ENCODE measurements at places on chromosomes 4 and X. TPM values are rescaled to one million over a fixed set of nuclear protein-coding genes. Genes with fewer than 3 reads are reported as not detected.

DNA sequence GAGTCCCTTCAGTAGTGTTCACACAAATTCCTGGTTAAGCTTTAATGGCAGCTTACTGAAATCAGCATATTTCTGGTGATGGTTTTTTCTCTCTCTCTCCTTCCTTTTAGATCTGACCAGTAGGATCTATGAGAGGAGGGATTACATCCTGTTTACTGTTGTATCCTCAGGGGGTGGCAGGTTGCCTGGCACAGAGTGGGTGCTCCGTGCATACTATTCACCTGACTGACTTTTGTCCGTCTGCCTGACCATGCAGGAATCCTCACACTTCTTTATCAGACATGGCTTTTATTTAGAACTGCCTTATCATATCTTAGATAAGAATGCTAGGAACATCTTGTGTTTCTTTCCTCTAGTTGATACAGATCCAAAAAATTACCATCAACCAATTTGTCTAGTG lies 29.6 kb downstream of the MCUB start:
- no peak for DNase-seq

DNA sequence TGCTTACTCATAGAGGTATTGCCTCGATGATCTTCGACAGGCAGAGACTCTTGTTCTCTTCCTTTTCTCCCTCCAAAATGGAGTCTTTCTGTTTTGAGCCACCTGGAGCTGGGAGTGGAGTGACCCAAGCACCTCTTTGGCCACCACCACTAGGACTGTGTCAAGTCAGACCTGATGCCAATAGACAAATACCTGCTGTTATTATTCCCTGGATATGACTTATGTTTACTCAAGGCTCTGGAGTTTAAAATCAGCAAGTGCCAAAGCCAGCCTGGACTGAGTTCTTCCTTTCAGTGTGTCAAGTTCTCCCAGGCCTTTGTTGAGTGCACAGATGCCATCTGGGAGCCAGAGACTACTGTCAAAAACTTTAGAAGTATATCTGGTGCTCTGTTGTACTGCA lies 130.2 kb upstream of the SLC6A14 start:
- no peak for DNase-seq

RNF150 gene
- 69.2 TPM for total RNA-seq

DNA sequence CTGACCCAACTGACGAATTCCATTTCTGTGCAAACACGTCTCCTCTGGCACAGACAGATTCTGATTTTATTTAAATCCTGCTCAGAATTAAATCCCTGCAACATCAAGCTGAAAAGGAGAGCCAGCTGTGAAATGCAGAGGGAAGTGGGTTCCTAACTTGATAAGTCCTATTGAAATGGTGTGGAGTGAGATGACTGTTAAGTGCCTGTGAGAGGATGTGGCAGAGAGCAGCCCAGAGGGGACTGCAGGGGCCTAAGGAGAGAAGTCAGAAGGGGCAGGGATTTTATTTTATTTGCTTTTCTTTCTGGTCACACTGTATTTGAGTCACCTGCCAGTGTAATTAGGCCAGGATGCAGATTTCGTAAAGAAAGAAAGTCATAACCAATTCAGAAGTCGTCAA lies 277.4 kb downstream of the NKX6-1 start:
- DNase-seq, result no peak

GRCh38 chrX:50067435-50068284 lies 133.1 kb downstream of the AKAP4 start:
- no peak for DNase-seq

GRCh38 chr4:158131027-158131426 lies 41.8 kb downstream of the GASK1B start:
- no peak for DNase-seq

DNA sequence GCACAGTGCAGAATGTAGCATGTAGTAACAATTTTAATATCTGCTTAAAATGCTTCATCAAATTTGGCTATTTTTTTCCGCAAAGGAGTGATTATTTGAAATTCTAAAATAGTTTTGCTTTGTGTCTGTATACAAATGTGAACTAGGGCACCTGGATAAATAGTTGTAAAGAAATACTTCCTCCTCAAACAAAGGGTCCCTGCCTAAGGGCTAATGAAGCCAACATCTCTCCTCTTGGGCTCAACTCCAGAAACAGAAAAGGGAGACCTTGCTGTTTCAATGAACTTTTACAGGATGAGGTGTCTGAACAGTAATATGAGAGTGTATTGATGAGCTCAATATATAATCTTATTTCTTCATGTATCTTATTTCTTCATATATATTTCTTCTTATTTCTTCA lies 30.8 kb upstream of the SCOC start:
- DNase-seq, result no peak

DNA sequence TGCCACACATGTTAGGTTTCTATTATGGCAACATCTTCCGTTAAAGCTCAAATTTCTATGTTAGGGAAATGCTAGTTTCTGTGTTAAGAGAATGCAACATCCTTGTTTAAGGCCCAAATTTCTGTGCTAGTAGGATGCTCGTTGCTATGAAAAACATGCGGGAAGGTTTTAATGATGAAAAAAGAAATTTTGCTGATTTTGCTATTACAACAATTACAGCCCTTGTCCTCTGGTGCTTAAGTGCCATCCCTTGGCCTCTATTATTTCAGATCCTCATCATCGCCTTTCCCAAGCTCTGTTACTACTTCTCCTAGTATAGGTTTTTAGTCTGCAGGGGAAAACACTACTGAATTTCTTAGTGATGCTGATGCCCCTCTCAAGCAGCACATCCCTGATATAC lies 412.6 kb upstream of the NDST3 start:
- no peak for DNase-seq

- DNase-seq, result no peak
Measured at GRCh38 chrX:29453333-29453732, 762.0 kb upstream of the MAGEB2 start.
